Kidney tubule cell (primary cell): ENCODE measurements at places on chromosomes 3 and 15.

- no peak for DNase-seq
Measured at GRCh38 chr15:90058308-90058707, 44.0 kb downstream of the IDH2 start.

GRCh38 chr15:55992769-55993110, 672 bp downstream of the NEDD4 start:
- DNase-seq: no peak

DNA sequence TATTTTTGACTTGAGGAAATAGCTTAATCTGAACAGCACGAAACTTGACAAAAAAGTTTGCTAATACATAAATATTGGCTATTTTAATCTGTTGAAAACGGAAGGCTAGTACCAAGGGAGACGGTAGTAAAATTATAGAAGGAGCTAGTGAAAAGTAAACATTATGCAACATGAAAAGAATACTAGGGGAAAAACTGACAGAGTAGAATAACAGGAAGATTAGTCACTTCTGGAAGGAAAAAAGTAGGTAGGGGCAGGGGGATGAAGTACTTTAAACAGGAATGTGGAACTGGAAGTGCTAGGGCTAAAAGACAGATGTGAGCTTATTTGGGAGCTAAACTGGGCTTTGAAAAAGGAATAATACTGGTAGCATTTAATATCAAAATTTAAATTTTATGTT, 60.1 kb downstream of the MBNL1 start:
- peak; percentile 79 for DNase-seq

DNA sequence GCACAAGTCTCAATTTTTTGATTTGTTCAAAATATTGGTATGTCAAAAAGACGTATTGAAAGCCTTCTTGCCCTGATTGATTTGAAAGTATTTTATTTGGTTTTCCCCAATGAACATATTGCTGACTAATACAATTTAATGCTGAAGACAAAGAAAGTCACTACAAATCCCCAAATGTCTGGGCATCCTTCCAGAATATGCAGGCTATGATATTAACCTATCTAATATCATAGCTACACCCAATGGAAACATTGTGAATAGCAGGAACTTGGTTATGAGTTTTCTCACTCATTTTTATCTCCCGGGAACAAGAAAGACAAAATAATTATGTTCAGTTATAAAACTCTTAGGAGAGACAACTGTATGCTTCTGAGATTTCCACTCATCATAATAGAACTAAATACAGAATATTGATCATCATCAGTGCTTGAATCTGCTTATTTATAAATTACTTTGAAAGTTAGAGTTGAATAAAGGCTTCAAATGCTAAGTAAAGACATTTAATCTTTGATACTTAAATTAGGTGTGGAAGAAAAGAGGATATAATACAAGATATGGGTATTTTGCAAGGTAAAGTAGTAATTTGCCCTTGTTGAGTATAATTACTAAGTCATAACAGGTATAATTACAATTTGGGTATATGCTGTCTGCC, 483.9 kb downstream of the RBMS3 start:
- DNase-seq: peak; percentile 66

DNA sequence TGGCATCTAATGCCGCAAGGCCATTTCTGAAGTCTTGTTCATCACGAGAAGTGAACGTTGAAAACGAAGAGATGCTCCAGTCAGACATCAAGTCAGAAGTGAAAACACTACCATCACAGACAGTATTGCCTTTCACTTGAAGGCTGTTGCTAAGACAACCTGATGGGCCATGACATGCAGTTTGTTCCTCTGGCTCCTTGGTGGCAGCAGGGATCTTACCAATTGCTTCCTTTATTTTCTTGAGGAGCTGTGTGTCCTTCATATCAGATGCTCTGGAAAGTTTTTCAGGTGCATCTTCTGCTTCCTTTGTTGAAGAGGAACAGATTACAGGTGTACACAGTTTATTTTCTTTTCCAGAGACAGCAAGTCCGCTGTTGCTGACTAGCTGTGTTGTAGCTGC, 30.7 kb upstream of the MYLK start:
- DNase-seq: no peak

- DNase-seq: no peak
Measured at GRCh38 chr3:174356596-174356995, 502.5 kb upstream of the NAALADL2 start.

- no peak for DNase-seq
Measured at GRCh38 chr15:93073465-93073952, 15.5 kb downstream of the RGMA start.
